ENCODE measurements at places on chromosomes 11 and 22.

DNA sequence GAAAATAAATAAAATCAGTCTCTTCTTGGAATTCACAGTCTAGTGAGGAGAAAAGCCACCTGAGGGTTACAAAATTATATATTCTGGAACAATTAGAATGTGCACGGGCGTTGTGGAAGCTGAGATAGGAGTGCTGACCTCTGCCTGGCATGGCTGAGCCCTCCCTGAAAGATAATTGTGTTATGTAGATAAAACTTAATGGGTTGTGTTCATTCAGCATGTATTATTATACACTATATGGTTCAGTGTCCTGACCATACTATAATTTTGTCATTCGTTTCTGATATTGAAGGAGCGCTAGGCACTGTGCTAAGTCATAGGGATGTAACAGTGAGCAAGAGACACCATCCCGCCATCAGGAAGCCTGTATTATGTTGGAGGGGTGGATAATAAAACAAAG is 3.7 kb downstream of the ACAT1 start:
- no peak for DNase-seq

GRCh38 chr11:103806130-103806895 is 230.1 kb upstream of the DDI1 start:
- peak; percentile 7 for DNase-seq

GRCh38 chr11:34623463-34623862 is 2.6 kb downstream of the EHF start:
- peak; percentile 54 for DNase-seq

- no peak for DNase-seq
Measured at GRCh38 chr11:12402025-12402424, 24.7 kb downstream of the PARVA start.

GRCh38 chr11:85946221-85946620 is 91.0 kb downstream of the CCDC83 start:
- DNase-seq: no peak

DNA sequence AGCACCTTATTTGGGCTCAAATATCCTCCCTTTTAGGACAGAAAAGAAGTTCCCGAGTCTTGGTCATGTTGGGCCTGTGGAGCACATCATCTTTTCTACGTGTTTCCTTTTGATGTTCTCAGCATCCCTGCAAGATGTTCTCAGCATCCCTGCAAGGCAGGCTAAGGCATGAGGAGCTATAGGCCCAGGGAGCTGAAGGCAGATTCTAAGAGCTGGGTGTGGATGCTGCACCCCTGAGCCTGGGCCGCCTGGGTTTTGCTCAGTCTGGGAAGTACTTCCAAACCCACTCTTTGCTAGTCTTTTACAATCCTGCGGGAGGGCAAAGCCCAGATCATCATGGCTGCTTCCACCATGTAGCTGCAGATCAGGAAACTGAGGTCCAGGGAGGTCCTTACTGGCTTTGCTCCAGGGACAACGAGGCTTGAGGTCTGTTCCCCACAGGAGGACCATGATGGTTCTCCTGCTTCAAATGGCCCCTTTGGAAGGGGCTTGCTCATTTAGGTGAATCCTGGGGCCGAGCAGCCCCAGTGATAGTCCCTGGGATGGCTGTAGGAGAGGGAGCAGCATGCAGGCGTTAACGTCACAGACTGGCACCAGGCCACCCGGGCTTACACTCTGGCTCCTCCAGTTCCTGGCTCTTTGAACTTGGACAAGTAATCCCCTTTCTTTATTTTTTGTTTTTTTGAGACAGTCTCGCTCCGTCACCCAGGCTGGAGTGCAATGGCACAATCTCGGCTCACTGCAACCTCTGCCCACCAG is 10.6 kb downstream of the LRRC75B start:
- no peak for DNase-seq

DNA sequence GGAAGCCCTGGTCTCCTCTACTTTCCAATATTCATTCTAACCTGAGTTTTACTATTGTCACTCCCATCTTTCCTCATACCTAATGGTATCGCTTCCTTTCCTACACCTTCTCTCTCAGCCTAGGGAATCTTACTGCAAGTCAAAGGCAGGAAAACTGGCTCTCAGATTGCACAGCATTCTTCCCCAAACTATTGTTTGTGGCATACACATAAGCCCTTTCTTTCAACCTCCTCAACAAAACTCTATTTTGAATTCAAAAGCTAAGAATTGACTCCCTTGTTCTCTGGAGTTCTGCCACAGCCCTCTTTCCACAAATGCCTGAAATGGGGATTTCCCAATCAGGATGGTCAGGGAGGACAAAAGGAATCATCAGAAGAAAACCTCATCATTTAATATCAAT is 181.5 kb downstream of the FAM76B start:
- DNase-seq: no peak

DNA sequence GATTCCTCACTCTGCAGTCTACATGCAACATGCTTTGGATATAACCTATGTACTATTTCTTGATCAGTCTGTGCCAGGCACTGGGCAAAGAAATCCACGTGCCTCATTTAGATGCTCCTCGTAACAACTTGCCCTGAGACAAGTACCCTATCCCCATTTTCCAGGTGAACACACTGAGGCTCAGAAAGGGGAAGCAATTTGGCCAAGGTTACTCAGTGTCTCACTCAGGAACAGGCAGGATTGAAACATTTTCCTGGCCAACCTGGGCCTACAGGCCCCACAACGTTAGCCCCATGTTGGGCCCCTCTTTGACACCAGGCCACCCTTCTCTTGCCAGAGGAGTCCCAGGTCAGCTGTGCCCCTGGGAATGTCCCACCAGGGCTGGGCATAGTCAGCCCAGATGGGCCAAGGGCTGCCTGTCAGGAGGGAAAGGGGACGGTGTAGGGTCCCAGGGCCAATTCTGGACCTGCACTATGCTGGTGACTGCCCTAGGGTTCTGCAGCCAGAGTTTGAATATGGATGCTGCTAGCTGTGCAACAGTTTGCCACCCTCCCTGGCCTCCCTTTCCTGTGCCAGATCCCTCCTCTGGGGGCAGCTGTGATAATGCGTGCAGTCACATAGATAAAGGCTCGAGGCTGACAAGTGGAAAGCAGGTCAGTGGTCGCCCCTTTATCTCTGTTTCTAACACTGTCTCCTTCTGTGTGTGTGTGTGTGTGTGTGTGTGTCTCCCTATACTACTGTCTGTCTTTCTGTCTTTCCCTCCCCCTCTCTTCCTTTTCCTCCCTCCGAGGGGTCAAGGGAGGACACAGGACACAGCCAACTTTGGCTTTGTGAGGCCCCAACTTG is 10.4 kb upstream of the EMID1 start:
- DNase-seq: no peak

GRCh38 chr11:76551400-76551799 is 106.6 kb downstream of the EMSY start:
- DNase-seq: no peak

- no peak for DNase-seq
Measured at GRCh38 chr22:42813501-42813900, 43.6 kb downstream of the ARFGAP3 start.

DNA sequence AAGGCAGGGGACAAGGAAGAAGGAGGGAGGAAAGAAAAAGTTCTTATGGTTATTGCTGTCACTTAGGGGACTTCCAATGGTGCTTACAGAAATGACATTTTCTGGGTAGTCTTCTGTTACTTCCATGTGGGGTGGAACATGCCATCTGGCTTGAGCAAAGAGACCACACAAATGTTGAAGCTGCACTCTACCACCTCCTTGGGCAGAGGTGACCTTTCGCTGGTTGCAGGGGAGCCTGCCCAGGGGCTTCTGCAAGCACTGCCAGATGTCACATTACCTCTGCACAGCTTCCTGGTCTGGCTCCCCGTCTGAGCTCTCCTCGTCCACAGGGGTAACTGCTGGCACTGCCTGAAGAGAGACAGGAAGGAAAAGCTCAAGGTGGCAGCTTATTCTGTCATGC is 32.6 kb upstream of the APOA1 start:
- DNase-seq: no peak

- no peak for DNase-seq
Measured at GRCh38 chr11:28529046-28529445, 420.9 kb downstream of the METTL15 start.

- no peak for DNase-seq
Measured at GRCh38 chr11:91859666-91860065, 365.0 kb upstream of the FAT3 start.

GRCh38 chr11:114775875-114776621 is 97.7 kb downstream of the NXPE2 start:
- no peak for DNase-seq

All from GM12865 (cell line).